Fibroblast of skin of back (primary cell): ENCODE measurements at places on chromosomes 12 and 14.

DNA sequence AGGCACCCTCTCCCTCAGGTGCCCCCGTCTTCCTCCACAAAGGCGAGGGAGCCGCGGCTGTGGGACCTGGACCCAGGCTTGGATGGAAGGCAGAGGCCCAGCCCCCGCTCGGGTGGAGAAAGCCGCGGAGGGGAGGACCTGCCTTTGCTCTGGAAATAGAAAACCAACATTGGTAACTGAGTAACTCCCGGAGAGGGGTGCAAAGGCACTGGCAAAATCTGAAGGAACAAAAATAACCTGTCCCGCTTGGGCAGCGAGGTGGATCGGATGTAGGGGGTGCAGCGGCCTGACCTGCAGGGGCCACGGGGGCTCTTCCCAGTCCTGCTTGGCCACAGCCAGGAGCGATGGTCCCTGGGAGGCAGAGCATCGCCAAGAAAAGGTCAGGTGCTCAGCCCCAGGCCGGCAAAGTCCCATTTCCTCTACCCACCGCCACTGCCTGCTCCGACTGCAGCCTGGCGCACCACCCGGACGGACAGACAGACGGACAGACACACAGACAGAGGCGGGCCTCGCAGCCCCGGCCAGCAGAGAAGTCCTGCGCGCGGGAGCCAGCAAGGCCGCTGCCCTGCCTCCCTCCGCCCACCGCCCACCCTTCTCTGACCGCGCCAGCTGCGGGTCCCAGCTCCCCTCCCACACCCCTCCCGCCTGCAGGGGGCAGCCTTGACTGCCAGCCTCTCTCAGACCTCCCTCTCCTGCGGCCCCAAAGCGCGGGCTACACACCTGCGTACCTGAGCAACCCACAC is 21.4 kb upstream of the TMEM106C start:
- no peak for DNase-seq

- no peak for DNase-seq
These were observed 77.0 kb upstream of the FOXN3 start for GRCh38 chr14:89493877-89494634.

DNA sequence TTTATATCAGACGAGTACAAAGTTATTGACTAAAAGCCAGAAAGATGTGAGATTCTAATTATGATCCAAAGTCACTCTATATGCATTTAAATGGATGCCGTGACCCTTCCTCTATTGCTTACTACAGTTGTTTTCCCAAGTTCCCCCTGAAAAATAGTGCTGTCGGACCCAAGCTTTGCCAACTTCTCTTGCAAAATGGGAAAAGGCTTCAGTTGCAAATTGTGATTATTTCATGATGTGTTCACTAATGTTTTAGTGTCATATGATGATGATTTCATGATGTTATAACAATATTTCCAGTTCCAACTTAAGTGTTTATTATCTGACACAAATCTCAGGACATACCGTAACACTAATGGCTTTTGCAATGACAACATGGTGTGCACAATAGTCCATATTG is 534.6 kb upstream of the ATP2B1 start:
- DNase-seq: no peak

GRCh38 chr14:94701861-94702370 is 68.0 kb downstream of the GSC start:
- DNase-seq: no peak

GRCh38 chr12:93908846-93909567 is 231.8 kb downstream of the CRADD start:
- DNase-seq: peak; percentile 30

DNA sequence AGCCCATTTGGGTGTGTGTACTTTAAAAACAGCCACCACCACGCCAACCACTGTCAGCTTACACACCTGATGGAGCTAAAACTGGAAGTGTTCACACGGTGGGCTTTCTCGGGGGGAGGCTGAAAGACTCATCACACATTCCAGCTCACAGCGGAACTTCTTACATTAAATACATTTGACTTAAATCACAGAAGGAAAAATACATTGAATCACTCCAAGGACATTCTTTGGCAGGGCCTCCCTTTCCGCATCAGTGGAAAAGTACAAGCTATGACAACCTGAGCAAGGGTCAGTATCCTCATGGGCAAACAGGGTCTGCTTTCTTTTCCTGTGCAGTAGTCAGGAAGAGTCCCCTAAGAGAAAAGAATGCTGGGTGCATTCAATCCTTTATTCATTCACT is 31.0 kb upstream of the TC2N start:
- no peak for DNase-seq

GRCh38 chr14:35973770-35974169 is 147.6 kb downstream of the BRMS1L start:
- no peak for DNase-seq

DNA sequence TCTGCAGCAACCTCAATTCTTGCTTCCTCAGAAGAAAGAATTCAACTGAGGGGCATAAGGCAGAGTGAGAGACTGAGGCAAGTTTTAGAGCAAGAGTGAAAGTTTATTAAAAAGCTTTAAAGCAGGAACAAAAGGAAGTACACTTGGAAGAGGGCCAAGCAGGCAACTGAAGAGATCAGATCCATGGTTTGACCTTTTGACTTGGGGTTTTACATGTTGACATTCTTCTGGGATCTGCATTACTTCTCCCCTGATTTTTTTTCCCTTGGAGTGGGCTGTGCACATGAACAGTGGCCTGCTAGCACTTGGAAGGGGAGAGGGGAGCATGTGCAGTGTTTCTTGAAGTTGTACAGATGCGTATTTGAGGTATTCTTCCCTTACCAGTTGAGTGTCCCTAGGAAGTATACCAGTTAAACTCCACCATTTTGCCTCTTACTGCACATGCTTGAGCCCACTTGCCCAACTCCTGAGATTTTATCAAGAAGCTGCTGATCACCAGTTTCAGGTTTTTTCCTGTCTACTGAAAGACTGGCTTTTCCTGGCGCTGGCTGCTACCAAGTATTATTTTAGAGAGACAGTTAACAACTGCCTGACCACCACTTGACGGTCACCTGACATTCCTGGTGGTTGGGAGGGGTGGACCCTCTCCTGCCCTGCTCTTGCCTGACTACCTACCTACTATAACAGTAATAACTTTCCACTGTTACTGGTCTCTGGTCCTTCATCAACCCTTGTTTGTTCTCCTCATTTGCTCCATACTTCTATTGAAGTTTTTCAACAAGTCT is 26.0 kb upstream of the TMTC2 start:
- peak; percentile 11 for DNase-seq

DNA sequence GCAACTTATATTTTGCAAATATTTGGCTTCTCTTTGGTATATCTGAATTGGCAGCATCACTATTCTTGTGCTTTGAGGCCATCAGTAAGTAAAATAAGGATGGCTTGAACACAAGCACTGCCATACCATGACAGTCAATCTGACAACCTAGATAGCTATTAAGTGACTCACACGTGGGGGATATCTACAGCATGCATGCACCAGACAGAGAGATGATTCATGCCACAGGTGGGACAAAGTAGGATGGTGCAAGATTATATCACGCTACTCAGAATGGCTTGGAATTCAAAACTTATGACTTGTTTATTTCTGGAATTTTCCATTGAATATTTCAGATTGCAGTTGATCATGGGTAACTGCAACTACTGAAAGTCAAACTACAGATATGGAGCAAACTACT is 675.6 kb upstream of the MDGA2 start:
- no peak for DNase-seq

GRCh38 chr12:118980407-118981014 is 830 bp upstream of the SRRM4 start:
- no peak for DNase-seq

DNA sequence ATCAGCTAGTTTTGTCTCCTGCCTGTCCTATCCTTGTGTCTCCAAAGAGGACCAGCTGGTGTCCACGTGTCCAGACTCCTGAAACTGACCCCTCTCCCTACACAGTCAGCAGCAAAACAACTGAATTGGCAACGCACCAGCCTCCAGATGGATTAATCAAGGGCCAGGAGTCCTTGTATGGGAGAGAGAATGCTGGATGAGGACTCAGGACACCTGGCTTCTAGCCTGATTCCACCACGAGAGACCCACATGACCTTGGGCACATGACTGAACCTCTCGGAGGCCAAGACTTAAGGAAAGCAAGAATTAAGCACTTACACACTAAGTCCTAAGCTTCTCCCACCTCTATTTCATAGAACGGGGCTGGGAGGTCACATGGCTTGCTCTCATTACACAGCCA is 60.4 kb upstream of the CMKLR1 start:
- DNase-seq: no peak

GRCh38 chr14:96037891-96038557 is 1.1 kb upstream of the C14orf132 start:
- peak; percentile 51 for DNase-seq

- DNase-seq: no peak
These were observed 86.4 kb downstream of the SCN8A start for GRCh38 chr12:51677284-51677968.

DNA sequence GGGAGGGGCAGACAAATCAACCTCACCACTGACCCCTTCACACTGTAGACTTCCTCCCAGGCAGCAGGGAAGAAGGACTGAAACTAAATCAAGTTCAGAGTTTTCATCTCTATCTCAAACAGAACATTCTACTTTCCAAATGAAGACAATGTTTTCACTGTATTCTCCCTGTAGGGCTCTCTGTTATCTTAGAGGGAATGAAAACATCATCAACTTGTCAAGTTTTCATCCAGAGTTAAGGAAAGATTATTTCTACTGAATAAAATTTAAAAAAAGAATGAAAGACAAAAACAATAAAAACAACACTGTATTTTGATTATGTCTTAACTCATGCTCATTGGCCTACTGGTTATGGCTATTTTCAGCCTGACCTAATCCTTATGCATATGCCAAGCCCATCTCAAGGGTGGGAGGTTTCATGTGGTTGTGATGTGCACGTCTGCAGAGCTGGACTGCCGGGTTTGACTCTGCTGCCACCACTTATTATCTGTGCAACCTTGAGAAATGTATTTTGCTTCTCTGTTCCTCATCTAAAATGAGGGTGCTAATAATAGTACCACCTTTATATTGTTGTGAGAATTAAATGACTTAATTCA is 152.0 kb upstream of the AVPR1A start:
- DNase-seq: peak; percentile 30

GRCh38 chr14:93880021-93880820 is 46.9 kb upstream of the FAM181A start:
- DNase-seq: peak; percentile 70

GRCh38 chr12:52444647-52445595 is 7.0 kb downstream of the KRT6B start:
- DNase-seq: no peak

- DNase-seq: peak; percentile 82
These were observed 638.3 kb upstream of the TMEM132C start for GRCh38 chr12:127628645-127629044.

DNA sequence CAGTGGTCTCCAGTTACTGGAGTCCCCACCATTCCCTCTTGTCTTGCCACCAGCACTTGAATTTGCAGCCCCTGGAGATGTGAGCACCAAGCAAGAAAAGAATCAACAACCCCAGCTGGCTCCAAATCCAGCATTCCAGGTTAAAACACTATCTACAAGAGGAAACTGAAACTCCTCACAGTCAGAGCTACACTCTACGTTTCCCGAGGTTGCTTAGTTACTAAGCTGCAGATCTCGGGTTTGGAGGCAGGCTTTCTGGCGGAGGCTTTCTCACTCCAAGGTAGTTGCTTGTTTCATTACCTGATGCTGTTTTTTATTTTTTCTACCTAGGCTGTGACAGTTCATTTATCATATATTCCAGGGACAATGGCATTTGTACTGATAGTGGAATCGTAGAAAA is 248.1 kb downstream of the GLT1D1 start:
- no peak for DNase-seq

DNA sequence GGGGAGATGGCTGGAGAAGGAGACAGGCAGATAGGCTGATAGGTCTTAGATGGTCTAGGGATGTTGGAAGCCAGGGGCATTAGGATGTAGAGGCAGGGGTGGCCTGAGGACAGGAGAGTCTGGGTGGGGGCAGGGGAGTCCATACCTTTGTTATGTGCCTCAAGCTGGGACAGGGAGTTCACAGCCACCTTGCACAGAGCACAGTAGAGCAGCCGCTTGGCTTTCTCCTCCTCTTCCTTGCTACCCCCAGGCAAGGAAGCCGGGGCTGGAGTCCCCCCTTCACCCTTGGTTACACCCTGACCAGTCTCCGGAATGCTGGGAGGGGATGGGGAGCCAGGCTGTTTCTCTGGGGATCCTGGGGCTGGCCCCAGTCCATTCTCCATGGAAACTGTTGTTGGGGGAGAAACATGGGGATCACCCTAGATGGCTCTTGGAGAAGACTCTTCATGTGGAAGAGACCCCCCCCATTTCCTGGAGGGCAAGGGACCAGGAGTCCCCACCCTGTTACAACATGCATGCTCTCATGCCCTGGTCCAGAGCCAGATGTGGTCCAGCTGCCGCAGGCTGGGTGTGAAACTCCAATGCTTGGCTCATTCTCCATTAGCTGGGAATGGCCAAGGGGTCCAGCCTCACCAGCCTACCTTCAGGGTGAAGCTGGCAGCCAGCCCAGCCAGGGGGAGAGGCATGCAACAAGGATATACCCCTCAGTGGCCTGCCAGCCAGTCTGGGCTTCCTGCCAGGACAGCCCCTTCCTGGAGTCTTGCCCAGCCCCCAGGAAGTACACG is 7.2 kb upstream of the GPR84 start:
- no peak for DNase-seq

GRCh38 chr12:64635356-64635998 is 25.2 kb downstream of the RASSF3 start:
- no peak for DNase-seq

GRCh38 chr14:36301159-36301558 is 19.3 kb downstream of the MBIP start:
- no peak for DNase-seq

- no peak for DNase-seq
These were observed 74.8 kb downstream of the LGMN start for GRCh38 chr14:92673601-92674150.

- DNase-seq: no peak
These were observed 470.9 kb upstream of the STXBP6 start for GRCh38 chr14:25520821-25521220.

DNA sequence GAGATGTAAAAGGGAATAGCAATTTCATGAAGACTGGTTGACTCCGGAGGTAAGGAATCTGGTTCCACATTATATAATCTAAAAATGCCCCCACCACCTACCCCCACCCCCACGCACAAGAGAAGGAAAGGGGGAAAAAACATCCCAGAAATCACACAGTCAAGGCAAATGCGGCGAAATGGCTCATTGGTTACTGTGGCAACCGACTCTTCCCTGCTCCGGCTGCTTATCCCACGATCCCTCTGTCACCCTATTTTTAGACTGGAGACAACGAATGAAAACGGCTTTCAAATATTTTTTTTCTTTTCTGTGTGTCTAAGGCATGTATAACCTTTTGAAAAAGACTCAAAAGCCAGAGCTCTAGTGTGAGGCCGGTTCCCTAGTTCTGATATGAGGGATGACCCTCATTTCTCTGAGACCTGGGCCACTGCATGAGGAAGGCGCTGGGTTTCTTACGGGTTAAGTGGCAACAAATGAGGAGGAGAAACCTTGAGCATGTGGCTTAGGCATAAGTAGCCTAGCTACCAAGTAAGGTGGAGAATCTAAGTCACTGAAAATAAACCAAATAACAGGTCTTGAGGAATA is 148.3 kb upstream of the GRIN2B start:
- no peak for DNase-seq
